ENCODE measurements at places on chromosomes 11 and 22.

- DNase-seq: no peak
Observed at GRCh38 chr11:74091549-74091948, 79.3 kb downstream of the C2CD3 start.

GRCh38 chr11:105000797-105001196, 22.2 kb downstream of the CASP5 start:
- DNase-seq: peak; percentile 22

GRCh38 chr11:46281371-46281831, 3.9 kb downstream of the CREB3L1 start:
- no peak for DNase-seq

DNA sequence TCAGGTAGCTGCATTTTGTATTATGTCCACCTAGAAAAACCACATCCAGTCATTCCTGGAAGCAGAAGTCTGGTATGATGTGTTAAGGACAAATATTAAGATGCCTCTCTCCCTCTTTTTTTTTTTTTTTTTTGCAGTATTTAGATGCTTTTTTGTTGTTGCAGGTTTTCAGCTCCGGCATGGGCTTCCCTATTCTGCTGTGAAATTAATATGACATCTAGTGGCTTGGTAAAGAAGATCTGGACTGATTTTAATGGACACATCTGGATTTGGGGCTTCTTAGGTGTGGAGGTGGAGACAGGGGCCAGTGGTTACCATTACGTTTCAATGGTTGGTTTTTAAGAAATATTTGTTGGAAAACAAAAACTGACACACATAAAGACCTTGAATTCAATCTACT, 47.5 kb upstream of the RASSF10 start:
- DNase-seq: no peak

- DNase-seq: no peak
Observed at GRCh38 chr22:46900549-46900948, 138.1 kb downstream of the TBC1D22A start.

DNA sequence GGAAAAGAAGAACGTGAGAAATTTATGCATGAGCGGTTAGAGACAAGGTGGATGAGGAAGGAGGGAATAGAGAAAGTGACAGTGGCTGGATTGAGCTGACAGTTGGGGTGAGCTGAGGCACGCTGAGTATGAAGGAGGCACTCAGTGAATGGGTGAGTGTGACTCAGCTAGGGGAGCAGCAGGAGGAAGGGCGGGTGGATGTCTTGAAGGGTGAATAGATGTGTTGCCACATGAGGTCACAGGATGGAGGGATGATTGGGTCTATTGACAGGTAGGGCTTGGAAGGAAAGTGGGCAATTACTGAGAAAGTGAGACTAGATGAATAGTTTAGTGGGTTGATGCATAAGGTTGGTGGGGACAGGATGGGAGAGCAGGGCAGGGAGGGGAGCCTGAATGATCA, 8.0 kb downstream of the IFITM10 start:
- DNase-seq: no peak

DNA sequence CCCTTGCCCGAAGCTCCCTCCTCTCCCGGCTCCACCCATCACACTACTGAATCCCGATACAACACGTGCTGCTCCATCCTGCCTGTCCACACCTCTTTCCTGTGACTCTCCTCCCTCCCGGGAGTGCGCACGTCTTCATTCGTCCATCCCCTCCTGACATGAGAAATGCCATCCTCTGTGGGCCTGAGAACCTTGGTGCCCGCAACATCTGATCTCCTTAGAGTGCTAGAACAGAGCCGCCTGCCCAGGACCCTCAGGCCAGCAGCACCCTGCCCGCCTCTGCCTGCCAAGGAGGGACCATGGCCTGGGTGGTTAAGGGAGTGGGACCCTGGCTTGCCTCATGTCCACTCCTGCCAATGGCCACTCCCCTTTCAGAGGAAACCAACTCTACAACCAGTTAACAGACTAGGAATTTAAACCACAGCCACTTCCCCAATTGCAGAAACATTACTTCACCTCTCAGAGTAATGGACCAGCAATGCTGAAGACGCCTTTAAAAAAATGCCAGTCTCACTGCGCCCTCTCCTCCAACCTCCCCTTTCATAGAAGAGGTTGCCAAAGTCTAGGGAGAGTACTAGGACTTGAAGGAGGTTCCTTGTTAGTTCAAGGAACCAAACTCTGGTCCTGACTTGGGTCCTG, 466.3 kb downstream of the OPCML start:
- no peak for DNase-seq

DNA sequence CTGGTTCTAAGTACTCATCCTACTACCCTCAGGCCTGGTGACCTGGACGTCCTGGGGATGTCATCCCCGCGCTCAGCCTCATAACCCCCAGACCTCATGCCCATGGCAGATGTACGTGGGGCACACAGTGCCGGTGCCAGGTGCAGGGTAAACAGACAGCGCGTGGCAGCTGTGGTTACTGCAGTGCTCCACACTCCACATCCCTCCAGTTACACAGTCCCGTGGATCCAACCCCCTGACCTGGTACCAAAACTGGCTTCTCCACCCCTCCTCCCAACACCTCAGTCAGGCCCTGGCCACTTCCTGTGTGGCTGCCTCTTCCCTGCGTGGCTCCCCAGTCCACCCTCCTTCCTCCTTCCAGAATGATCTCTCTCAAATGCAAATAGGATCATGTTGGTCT, 95.2 kb downstream of the DSCAML1 start:
- no peak for DNase-seq

- no peak for DNase-seq
Observed at GRCh38 chr11:126680131-126680530, 320.4 kb downstream of the KIRREL3 start.
